ENCODE measurements at places on chromosomes 7 and 10. TPM values are rescaled to one million over a fixed set of nuclear protein-coding genes. Genes with fewer than 3 reads are reported as not detected.

The DPP6 gene
- total RNA-seq: not detected

The PTCD1 gene
- 10.0 TPM for total RNA-seq

The FXYD4 gene
- total RNA-seq: not detected

The GIMAP2 gene
- total RNA-seq: 101 TPM

The CARD11 gene
- total RNA-seq: 143 TPM

The PPP1R3A gene
- total RNA-seq: not detected

The CACNB2 gene
- total RNA-seq: not detected

The TMEM236 gene
- total RNA-seq: 0.02 TPM

The PLEKHS1 gene
- 0.22 TPM for total RNA-seq

The SMO gene
- total RNA-seq: not detected

The TTYH3 gene
- 23.7 TPM for total RNA-seq

The C10orf105 gene
- total RNA-seq: 0.42 TPM

The CALN1 gene
- 0.20 TPM for total RNA-seq

The ASAH2 gene
- 2.0 TPM for total RNA-seq

The SEC31B gene
- 267 TPM for total RNA-seq

The DEPP1 gene
- 4.4 TPM for total RNA-seq

The RNF148 gene
- total RNA-seq: not detected

The GPER1 gene
- not detected for total RNA-seq

The ABCC2 gene
- total RNA-seq: 2.2 TPM

The AKR1D1 gene
- not detected for total RNA-seq

The MINDY4 gene
- 0.78 TPM for total RNA-seq

The MMP21 gene
- 0.24 TPM for total RNA-seq

The ZNF485 gene
- total RNA-seq: 2.8 TPM

The CNPY4 gene
- total RNA-seq: 37.0 TPM

The COX15 gene
- 39.6 TPM for total RNA-seq

The CDNF gene
- 1.3 TPM for total RNA-seq

The ACHE gene
- total RNA-seq: 0.17 TPM

The C10orf53 gene
- not detected for total RNA-seq

Data from T-helper 1 cell treated with Interleukin-12 subunit alpha and Interleukin-12 subunit beta and Interleukin-4 antibody, amounts not matched to agents 30 ng/mL and 1 ng/mL, for 36 hours (primary cell).